Effector CD4-positive, alpha-beta T cell (primary cell): ENCODE measurements at places on chromosomes 16 and 17.
A peak's percentile ranks its signal among the peaks of the same experiment; 100 is the strongest.

DNA sequence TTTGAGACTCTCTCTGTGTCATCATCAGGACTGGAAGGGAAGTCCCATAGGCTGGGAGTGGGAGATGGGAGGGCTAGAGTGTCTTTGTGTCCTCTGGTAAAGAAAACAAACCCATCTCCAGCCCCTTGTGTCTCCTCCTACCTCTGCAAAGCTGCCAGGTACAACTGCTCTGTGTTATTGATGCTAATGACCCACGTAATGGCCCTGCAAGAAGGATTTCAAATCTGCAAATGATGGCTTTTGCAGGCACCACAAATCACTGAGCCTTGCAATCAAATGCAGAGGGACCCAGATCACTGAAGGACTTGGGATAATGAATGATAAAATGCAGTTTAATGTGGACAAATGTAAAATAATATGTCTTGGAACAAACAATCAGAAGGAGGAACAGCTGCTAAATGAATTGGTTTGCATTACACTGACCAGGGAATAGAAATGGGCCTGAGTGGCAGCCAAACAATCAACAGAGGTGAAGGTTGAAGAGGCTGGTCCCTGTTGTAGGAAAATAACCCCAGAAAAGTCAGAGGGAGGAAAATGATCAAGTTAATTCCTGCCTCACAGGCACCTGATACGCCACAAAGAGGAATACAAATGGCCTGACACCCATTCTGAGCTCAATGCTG is 425.1 kb downstream of the UTP18 start:
- no peak for DNase-seq

- DNase-seq, result no peak
Measured at GRCh38 chr16:11229906-11230305, 26.1 kb downstream of the SOCS1 start.

- peak; percentile 33 for DNase-seq
Measured at GRCh38 chr16:27317738-27318391, 4.1 kb downstream of the IL4R start.

GRCh38 chr17:38421871-38422827 is 6.1 kb upstream of the ARHGAP23 start:
- no peak for DNase-seq

- no peak for DNase-seq
Measured at GRCh38 chr17:43723697-43724359, 34.8 kb downstream of the SOST start.

DNA sequence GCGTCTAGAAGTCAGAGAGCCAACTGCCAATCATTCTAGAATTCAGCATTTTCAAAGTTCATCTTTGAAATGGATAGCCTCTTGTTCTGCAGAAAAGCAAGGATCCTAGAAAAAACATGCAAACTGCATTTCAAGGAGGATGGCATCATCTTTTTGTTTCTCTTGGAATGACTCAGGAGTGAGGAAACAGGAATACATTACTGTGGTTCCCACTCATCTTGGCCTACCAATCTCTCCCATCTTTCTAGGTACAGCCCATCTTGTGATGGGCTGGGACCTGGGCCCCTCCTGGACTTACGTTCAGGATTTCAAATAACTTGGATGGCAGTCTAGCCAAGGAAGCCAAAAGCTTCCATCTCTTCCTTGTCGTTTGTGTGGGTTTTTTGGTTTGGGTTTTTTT is 363.4 kb downstream of the CDH13 start:
- DNase-seq, result no peak

- no peak for DNase-seq
Measured at GRCh38 chr17:50472286-50472685, 3.6 kb upstream of the CHAD start.

- DNase-seq, result no peak
Measured at GRCh38 chr17:1736348-1737281, 6.1 kb upstream of the SERPINF2 start.

- no peak for DNase-seq
Measured at GRCh38 chr16:89139907-89140361, 31.6 kb upstream of the CDH15 start.

DNA sequence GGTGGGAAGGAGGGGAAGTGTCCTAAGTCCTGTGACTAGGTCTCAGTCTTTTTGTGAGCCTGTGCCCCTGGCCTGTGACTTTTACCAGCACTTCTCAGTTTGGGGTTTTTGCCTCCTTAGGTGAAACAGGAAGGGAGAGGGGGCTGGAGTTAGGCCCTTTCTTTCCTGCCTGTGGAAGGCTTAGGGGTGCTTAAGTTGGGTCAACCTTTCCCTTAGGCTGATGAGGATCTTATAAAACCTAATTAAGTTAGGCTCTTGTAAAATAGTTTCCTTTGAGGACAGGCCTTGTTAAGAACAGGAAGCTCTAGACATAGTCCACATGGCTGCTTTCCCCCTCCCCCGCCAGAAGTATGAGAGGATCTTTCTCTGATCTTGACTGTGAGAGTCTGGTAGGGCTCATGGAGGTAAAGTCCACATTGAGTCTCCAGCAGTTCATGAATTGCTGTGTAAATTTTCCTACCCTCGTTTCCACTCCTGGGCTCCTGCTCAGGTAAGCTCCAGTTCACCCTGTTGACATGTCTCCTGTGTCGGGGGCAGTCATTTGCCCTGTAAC is 17.0 kb upstream of the DNASE1 start:
- no peak for DNase-seq

- DNase-seq, result no peak
Measured at GRCh38 chr17:22695228-22695619, 1002.9 kb downstream of the KCNJ18 start.

DNA sequence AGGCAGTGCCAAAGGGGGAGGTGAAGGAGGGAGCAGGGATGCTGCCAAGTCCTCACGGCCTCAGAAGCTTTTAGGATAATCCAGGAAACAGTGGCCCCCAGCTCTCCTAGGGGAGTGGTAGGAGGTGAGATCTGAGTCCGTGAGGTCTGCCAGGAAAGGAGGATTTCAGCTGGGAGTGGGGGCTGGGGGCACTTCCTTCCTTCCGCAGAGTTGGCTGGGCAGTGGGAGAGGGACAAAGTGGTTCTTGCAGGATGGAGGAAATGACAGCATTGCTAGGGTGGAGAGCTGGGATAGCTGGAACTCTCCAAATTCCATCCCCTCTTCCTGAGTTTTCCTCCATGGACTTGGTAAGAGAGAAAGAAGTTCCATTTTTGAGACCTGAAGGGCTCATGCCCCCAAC is 4.8 kb upstream of the SP6 start:
- DNase-seq, result no peak

DNA sequence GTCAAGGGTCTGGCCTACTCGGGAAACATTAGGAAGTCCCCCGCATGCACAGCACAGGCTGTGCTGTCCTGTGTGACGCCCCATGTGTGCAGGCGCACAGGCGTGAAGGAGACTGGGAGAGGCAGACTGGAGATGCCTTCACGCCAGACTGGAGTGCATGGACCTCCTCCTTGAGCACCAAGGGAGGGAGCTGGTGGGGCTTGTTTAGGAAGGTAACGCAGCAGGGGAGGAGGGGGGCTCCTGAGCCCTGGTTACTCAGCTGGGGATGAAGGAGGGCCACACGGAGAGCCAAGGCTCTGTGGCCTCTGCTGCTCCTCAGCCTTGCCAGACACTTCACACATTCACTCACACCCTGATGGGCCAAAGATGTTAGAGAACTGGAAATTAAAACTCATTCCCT is 7.7 kb downstream of the HSDL1 start:
- DNase-seq, result no peak

GRCh38 chr17:40095944-40096791 is 4.2 kb downstream of the NR1D1 start:
- peak; percentile 84 for DNase-seq

GRCh38 chr17:44094701-44095387 is 24.3 kb downstream of the G6PC3 start:
- no peak for DNase-seq

DNA sequence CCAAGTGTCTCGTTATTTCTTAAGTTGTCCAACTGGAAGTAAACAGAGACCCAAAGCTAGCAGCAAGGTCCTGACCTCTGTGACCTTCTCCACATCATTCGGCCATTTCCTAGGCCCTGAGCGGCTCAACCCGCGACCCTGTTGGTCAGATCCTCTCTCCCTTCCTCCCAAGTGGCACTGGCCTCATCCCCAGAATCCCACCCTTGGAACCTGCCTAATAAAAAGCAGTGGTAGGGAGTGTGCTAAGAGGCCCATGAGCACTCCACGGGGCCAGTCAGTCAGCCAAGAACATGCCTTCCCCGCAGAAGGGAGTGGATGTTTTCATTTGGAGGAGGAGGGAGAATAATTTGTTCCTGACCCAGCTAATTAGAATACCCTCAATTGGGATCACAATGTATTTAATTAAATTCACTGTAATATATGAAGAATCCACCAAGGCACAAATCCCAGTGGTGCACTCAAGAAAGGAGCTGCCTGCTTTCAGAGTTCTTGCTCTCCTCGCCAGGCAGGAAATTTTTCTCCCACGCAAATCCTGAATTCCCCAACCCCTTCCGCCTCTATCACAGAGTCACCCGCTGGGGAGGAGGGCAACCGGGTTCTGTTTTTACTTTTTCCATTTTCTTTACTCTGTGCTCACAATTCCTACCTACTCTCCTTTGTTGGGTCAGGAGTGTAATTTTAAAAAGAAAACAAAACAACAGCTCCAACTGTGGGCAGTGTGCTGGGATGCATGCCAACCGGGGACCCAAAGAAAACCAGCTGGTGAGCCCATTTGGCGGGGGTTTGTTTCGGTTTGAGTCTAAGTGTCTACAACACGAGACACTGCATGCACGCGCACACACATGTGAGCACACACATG is 153.4 kb downstream of the ZFHX3 start:
- DNase-seq, result no peak

DNA sequence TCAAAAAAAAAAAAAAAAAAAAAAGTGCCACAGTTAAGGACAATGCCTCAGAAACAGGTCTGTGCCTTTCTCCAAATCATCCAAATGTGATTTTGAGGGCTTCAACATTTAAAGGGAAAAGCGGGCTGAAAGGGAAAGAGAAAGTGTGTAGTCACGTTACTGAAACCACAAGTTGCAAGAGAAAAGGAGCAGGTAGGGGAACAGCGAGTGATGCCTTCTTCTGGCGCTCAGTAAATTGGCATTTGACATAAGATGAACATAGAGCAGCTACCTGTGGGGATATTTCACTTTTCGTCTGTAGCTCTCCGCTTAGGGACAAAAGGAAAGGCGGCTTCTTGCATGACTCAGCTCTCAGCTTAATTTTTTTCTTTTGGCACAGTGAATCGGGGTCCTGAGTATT is 11.1 kb downstream of the CMTM2 start:
- DNase-seq, result no peak

GRCh38 chr17:40564195-40564882 is 933 bp downstream of the CCR7 start:
- DNase-seq, result peak; percentile 41

- no peak for DNase-seq
Measured at GRCh38 chr17:76532072-76532651, 5.3 kb downstream of the CYGB start.

DNA sequence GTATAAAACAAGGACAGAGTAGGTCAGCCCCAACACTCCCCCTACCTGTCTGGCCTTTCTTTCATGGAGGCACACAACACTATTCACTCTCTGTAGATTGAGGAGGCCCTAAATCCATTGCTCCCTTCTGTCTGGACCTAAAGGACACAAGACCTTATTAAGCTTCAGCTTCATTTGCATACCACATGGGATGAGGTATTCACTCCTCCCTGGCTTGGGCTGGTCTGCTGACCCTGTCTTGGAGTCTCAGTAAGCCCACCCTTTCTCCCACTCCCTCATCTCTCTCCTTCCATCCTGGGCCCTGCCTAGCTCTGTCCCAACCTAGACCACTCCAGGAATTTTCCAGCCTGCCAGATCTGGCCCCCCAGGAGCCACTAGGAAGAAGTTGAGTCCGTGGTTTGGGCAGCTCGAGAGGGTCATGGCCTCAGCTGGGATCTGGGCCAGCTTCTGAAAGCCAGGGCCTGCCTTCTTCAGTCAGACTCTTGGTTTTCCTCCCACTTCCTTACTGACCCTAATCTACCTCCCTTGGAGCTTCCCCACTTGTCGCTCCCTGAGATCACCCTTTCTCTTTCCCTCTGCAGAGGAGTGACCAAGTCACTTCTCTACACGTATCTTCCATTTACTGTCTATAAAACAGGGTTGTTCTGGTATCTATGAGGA is 6.5 kb upstream of the LLGL1 start:
- DNase-seq, result no peak

- DNase-seq, result peak; percentile 81
Measured at GRCh38 chr17:39653662-39654331, 11.4 kb upstream of the TCAP start.

DNA sequence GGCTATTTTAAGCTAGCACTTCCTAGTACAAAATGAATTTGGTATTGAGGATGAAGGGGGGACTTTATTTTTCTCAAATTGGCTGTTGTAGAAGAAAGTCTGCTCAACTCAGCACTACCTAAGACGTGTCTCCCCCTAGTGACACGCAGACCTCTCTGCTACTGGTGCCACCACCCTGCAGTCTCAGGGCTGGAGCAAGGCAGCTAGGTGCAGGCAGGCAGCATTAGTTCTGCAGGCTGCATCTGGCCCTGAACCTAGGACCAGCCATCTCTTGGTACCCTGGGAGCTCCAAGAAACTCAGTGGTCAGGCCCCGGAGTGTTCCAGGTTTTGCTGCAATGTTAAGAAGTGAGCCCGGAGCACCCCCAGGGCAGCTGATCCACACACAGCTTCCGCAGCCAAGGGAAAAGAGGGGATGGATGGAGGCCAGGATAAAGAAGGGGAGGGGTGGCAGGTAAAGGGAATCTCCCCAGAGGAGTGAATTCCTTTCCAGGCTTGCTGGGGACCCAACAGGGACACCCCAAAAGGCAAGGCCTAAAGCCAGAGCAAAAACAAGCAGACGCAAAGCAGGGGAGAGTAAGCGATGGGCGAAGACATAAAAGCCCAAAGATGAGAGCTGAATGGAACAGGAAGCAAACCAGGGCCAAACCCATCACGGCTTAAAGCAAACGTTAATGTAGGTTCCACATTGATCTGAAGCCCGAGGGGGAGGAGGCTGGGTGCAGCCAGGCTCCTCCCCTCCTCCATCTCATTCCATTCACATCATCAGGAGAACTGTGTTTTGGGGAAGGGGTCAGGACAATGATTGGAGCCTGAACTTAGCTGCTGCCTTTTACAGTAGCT is 200.5 kb downstream of the ZFHX3 start:
- DNase-seq, result no peak

- DNase-seq, result no peak
Measured at GRCh38 chr16:19085679-19086200, 18.3 kb downstream of the COQ7 start.

DNA sequence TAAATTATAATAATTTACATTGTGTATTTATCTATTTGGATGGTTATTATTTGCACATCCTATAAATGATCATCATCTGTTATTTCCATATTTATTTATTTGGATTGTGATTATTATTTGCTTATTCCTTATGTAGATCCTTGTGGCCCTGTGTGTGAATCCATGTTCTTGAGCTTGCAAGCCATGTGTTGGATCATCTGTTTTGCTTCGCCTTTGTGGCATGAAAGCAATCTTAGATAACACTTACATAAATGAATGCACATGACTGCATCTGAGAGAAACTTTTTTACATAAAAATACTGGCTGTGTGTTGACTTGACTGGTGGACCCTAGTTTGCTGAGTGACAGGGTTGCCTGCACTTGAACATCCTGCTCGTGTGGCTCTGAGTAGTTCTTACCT is 1024.5 kb upstream of the RBFOX1 start:
- no peak for DNase-seq
